ENCODE measurements at places on chromosomes 7 and 10. TPM values are rescaled to one million over a fixed set of nuclear protein-coding genes. Genes with fewer than 3 reads are reported as not detected.

Gene PPP1R17
- total RNA-seq: not detected

Gene BRI3
- 239 TPM for total RNA-seq

Gene PTF1A
- not detected for total RNA-seq

Gene TAS2R4
- 2.4 TPM for total RNA-seq

Gene PLEKHS1
- not detected for total RNA-seq

Gene IDI1
- total RNA-seq: 62.6 TPM

Gene GPNMB
- 52.0 TPM for total RNA-seq

Gene SH2D4B
- total RNA-seq: 0.21 TPM

Gene FAM25C
- total RNA-seq: not detected
